ENCODE measurements at places on chromosomes 7 and 10. TPM values are rescaled to one million over a fixed set of nuclear protein-coding genes. Genes with fewer than 3 reads are reported as not detected.
A peak's percentile ranks its signal among the peaks of the same experiment; 100 is the strongest.

Gene ITPRID1
- 0.26 TPM for total RNA-seq

DNA sequence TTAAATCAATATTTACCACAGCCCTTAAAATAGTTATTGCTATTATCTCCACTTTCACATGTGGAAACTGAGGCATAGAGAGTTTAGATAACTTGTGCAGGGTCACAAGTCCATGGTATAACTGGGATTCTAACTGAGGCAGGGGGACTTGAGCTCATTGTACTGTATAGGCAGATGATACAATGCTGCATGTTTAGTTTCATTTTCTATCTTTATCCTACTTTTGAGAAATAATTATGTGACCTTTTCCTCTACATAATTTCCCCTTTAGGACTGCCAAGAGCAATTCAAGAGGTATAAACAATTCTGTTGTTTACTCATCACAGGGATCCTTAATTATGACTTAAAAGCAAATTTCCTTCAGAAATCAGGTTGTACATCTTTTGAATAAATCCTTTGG lies 193.1 kb downstream of the SUGCT start:
- no peak for DNase-seq
- no peaks in the 10 kb centered on the region for H3K4me1 ChIP-seq
- peak overlapping the region; percentile 6 for H3K27ac ChIP-seq
- no peaks in the 10 kb centered on the region for H3K27me3 ChIP-seq

GRCh38 chr10:21668831-21669230 lies 134.8 kb downstream of the MLLT10 start:
- no peak overlapping the region for H3K27ac ChIP-seq
- no peak for DNase-seq
- H3K27me3 ChIP-seq = no peaks in the 10 kb centered on the region

DNA sequence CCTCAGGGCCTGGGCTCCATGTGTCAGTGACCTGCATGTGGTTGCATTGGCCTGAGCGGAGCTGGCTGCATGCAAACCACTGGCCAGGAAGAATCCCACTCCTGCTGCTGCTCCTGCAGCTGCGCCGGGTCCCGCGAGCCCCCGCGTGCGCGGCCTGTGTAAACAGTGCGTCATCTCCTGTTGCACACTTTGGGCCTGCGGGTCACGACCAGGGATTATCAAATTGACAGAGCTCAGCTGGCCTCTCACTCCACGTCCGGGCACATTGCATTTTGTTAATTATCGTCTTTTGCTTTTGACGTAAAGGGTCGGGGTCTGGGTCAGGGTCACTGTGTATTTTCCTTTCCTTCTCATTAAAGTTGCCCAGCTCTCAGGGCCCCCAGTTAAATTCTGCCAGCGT lies 132.6 kb downstream of the RGS10 start:
- no peaks in the 10 kb centered on the region for H3K27me3 ChIP-seq
- H3K4me1 ChIP-seq = peaks cover 28% of the 10 kb centered on the region
- H3K36me3 ChIP-seq = no peaks in the 10 kb centered on the region
- no peak overlapping the region for H3K27ac ChIP-seq
- H3K4me3 ChIP-seq = no peak overlapping the region
- no peak for DNase-seq

GRCh38 chr10:12689893-12690292 lies 311.6 kb downstream of the CCDC3 start:
- no peak overlapping the region for H3K4me3 ChIP-seq
- H3K27ac ChIP-seq = no peak overlapping the region
- DNase-seq = no peak
- no peaks in the 10 kb centered on the region for H3K27me3 ChIP-seq

DNA sequence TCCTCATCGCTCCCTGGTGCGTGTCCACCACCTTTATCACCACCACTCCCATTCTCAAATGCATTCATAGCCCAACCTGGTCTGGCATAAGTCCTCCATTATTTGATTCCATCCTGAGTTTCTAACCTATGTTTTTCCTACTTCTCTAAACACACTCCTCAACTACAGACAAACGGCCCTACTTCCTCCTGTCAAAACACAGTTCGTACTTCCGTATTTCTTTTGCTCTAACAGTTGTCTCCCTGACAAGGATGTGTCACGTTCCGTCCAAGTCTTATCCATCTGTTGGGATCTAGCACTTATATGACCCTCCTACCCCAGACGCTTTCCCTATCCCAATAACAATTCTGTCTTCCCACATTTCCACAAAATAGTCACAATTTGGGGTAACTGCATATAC lies 46.8 kb downstream of the DOCK4 start:
- H3K4me1 ChIP-seq = peaks cover 24% of the 10 kb centered on the region
- no peak overlapping the region for H3K27ac ChIP-seq
- no peaks in the 10 kb centered on the region for H3K27me3 ChIP-seq
- DNase-seq = no peak
- H3K4me3 ChIP-seq = no peak overlapping the region
